ENCODE measurements at places on chromosomes 7 and 10. TPM values are rescaled to one million over a fixed set of nuclear protein-coding genes. Genes with fewer than 3 reads are reported as not detected.

- peak; percentile 99 for DNase-seq
- H3K4me3 ChIP-seq = no peak overlapping the region
- H3K4me1 ChIP-seq = peaks cover 12% of the 10 kb centered on the region
- H3K36me3 ChIP-seq = no peaks in the 10 kb centered on the region
- no peaks in the 10 kb centered on the region for H3K27me3 ChIP-seq
These were observed 106.0 kb downstream of the CUBN start for GRCh38 chr10:17023386-17024298.

Gene ITPRID1
- not detected for total RNA-seq

Gene ZSCAN21
- 13.1 TPM for total RNA-seq

DNA sequence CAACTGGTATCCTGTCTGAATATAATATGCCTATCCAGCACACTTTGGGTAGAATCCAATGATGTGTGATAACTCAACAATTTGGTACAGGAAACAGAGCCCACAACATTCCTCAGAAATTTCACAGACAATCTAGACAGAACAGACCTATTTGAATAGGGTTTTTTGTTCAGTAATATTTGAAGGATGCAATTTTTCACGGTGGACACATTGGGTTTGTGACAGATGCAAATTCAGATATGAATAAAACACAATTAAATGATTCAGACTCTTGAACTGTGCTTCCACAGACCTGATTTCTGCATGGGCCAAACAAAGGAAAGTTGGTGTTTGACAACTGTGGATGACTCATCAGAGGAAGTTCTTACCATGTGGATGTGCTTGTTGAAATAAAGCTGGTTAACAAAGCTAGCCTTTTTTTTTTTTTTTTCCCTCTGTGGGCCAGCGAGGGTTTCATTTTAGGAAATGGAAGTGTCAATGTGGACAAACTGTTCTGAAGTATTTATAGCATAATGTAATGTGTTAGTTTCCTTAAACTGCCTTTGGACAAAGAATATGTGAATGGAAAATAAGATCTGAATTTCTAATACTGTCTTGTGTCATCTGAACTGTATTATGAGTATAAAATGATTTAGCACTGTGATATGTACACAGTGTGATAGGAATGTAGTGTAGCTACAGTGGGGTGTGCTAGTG is 43.2 kb upstream of the FAM133B start:
- peaks cover 6% of the 10 kb centered on the region for H3K36me3 ChIP-seq
- H3K27me3 ChIP-seq = no peaks in the 10 kb centered on the region
- H3K4me3 ChIP-seq = no peak overlapping the region
- peak; percentile 94 for DNase-seq
- H3K4me1 ChIP-seq = peaks cover 6% of the 10 kb centered on the region
- H3K27ac ChIP-seq = no peak overlapping the region

DNA sequence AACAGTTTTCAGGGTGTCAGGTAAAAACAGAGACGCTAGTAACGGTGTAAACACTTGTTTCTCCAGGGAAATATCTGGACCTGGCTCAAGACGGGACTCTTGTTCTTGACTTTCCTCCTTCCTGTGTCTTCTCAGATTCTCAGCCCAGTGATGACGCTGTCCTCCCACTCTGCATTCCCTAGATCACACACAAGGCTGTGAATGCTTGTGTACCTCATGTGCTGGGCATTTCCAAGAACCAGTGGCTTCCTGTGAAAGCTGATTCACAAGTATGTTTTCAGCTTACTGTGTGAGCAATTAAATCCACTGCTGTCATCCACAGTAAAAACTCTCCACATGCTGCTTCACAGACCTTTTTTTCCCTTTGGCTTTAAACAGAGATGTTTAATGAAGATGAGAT is 193.8 kb upstream of the DPP6 start:
- no peaks in the 10 kb centered on the region for H3K27me3 ChIP-seq
- DNase-seq = no peak
- H3K4me1 ChIP-seq = no peaks in the 10 kb centered on the region
- H3K36me3 ChIP-seq = no peaks in the 10 kb centered on the region

Measured in IMR-90 (cell line).